ENCODE measurements at places on chromosomes 11 and 22.
A peak's percentile ranks its signal among the peaks of the same experiment; 100 is the strongest.

GRCh38 chr11:47461876-47462275, 12.9 kb upstream of the RAPSN start:
- no peak for DNase-seq

- no peak for DNase-seq
Measured at GRCh38 chr11:78641541-78641940, 66.9 kb upstream of the NARS2 start.

DNA sequence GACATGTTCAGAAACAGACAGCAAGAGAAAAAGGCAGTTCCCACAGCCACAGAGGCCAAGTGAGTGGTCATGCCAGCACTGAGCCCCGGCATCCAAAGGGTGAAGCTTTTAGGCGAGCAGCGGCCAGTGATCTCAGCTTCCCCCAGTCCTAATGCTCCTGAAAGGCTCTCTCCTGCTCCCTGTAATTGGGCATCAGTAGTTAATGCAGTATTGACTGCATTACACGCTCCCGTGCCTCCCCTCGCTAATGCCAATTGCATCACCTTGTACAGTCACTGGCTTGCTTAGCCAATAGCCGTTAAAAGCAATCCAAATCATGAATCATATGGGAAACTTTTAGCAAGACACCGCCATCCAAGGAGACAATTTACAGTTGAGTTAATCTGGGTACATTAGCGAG, 4.9 kb downstream of the LMO1 start:
- DNase-seq = no peak

DNA sequence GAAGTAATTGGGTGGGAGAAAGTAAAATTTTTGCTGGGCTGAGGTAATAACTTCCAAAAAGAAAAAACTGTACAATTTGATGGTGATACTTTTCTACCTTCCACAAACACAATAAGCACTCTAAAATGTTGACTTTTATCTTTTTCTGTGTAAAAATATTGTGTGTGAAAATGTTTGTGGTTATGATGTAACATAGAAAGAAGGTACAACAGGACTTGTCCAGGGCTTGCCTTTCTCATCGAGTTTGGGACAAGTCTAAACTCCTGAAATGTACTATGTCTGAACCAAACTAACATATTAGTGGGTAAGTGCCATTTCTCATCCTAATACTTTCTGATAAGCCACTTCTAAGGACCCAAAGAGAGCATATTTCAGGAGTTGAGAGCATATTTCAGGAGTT, 174.2 kb upstream of the PDGFD start:
- DNase-seq = peak; percentile 8

- DNase-seq = no peak
Measured at GRCh38 chr22:37546437-37547250, 13.6 kb upstream of the CDC42EP1 start.

DNA sequence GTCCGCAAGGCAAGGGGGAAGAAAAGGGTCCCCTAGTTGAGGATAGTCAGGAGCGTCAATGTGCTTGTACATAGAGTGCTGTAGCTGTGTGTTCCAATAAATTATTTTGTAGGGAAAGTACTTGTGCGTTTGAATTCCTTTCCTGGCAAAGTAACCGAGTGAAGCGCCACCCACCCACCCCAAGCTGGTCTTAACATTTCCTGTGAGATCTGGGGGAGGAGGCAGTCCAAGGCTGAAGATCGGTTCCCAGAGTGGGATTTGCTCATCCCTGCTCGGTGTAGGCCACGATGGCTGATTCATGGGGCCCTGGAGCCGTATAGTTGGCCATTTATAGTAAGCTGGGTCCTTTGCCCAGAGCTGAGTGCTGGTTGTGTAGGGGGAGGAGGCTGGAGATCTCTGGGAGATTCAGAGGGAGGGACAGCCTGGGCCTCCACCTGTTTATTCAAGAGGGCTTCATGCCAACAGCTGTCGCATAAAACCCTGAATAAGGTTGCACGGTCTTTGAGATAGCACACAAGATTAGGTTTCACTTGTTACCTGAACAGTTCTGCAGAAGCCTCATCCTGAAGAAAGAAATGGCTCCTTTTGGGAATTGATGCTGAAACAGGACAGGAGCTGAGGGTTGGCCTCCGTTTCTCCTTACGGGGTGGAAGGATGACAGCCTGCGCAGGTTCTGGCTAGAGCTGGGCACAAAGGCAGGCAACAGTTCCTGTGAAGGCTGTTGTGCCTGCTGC, 2.4 kb downstream of the ATF4 start:
- no peak for DNase-seq

- no peak for DNase-seq
Measured at GRCh38 chr11:104036588-104036987, at the start of gene DDI1. Gene DDI1, plus strand, starts transcription at chr11:104036640. Its CDS starts 183 bp downstream, at chr11:104036823.

DNA sequence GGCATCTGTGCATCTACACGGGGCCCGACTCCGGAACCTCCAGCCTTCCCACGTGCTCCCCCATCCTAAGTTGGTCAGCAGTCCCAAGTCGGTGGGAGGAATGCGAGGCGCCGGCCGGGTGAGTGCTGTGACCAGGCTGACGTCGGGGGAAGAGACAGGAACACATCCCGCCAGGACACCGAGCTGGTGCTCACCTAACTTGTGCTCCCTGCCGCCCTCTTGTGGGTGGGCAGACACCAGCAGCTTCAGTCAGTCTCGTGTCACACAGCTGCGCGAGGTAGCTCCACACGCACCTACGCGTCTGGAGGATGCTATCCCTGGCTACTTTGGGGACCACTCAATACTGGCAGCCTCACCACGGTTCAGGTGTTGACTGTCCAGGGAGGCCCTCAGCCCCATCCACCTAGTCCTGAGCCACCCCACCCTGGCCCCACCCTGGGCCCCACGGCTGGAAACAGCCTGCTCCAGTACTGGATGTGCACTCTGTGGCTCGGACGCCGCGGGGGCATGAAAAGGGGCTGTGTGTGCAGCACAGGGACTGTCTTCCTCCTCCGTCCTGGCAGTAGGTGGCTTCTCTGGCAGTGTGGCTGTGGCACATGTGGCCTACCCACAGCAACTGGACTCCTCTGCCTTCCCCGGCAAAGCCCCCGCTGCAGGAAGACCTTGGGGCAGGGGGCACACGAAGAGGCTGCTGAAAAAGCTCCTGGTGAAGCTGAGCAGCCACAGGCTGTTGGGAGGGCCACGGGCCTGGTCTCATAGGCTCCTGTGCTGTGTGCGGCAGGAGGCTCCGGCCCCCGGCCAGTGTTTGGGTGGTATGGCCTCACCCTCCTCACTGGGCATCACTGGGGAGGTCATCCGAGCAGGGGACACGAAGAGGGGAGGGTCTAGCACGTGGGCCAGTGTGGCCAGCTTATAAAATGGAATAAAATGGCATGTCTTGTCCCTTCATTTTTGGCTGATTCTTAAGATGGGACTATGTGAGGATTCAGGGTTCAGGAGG, 11.2 kb upstream of the BID start:
- peak; percentile 69 for DNase-seq

GRCh38 chr11:16080688-16081381, 275.5 kb downstream of the SOX6 start:
- no peak for DNase-seq

- no peak for DNase-seq
Measured at GRCh38 chr22:29385748-29386147, 2.6 kb downstream of the AP1B1 start.

DNA sequence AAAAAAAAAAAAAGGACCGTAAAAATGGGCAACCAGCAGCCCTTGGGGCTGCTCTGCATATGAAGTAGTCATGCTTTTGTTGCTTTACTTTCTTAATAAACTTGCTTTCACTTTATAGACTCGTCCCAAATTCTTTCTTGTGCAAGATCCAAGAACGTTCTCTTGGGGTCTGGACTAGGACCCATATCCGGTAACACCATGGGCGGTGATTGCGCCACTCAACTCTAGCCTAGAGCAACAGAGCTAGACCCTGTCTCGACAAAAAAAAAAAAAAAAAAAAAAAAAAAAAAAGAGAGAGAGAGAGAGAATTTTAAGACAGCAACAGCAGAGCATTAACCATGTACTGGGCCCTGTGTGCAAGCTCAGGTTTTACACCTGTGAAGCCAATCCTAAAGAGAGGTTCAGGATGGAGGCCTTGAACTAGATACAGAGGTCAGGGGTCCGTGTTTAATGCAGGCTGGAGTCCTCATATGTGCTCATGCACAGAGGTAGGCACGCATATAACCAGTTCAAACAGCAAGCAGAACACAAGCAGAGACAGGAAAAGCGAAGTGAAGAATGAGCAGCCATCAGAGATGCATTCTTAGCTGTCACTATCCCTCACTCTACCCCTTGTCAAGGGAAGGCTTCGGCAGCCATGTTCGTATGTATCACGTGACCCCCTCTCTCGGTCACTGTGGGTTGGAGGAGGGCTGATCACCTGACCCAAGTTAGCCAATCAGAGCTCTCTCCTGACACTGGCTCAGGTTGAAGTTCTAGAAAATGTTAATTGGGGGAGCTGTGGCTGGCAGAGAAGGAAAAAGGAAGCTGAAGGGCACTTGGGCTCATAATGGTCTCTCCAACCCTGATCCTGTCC, 16.7 kb upstream of the SYT12 start:
- DNase-seq = peak; percentile 44

DNA sequence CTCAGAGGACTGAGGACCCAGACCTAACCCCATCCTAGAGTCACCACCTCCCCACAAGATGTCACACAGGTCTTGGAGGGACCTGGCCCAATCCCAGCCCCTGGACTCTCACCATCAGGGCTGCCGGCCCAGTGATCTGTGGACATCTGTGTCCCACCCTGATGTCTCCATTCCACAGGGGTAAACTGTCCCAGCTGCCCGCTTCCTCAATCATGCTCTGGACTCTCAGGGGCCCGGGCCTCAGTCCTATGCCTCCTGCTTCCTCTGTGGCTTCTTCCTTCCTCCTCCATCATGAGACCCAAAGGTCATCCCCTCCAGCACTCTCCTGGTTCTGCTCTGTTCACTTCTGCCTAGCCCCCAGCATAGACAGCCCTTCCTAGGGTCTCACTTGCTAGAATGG, 32.2 kb downstream of the ARAP1 start:
- DNase-seq = no peak

DNA sequence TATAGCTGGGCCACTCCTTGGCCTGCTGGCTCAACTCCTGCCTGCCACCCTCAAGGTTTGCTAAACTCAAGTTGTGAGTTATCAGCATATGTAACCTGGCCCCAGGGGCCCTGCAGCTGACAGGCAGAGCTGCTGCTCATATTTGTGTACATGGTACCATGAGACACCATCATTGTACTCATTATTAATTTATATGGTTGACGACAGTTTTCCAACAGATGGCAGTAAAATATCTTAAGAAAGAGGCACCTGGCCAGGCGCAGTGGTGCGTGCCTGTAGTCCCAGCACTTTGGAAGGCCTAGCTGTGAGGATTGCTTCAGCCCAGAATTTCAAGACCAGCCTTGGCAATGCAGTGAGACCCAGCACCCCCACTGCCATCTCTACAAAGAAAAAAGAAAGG, 11.4 kb upstream of the DENND5A start:
- DNase-seq = no peak

DNA sequence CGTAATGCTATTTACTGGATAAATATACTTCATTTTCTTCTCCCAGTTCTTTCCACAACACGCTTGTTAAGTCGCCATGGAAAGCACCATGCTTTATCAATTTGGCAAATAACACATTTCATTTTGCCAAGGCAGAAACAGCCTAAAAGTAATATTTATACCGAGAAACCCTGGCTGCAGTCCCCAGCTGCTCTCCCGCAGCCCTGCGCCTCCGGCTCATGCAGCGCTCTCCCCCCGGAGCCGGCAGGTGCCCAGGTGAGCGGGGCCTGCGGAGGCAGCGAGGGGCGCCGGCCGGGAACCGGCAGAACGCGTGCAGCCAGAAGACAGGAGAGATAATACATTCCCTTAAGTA, 681 bp upstream of the ARHGEF12 start:
- DNase-seq = no peak

GRCh38 chr11:10824888-10825287, 16.2 kb upstream of the EIF4G2 start:
- DNase-seq = no peak

DNA sequence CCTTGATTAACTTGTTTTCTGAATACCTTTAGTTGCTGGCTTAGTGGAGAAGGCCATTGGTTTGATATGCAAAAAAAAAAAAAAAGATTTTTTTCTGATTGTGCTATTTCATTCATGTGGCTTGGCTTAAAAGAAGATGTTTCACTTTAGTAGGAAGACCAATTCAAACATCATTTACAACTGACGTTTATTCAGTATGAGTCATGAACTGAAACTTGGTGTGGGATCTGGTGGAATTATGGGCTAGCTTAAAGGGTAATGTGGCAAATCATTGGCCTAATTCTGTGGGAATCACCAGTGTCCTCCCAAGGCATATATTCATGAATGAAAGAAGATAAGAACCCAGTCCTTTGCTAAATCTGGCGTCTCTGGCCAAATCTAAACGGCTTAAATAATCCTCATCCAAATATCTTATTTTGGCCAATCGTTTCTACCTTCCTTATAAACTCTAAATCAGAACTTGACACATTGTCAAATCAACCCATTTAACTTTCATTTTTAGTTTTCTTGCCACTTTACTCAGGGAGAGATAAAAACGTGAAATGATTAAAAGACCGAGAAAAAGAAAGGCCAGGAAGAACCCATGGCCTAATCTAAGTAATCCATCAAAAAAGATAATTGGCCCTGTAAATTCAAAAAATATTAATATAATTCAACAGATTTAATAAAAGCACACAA, 77.0 kb downstream of the DDIAS start:
- DNase-seq = peak; percentile 49

DNA sequence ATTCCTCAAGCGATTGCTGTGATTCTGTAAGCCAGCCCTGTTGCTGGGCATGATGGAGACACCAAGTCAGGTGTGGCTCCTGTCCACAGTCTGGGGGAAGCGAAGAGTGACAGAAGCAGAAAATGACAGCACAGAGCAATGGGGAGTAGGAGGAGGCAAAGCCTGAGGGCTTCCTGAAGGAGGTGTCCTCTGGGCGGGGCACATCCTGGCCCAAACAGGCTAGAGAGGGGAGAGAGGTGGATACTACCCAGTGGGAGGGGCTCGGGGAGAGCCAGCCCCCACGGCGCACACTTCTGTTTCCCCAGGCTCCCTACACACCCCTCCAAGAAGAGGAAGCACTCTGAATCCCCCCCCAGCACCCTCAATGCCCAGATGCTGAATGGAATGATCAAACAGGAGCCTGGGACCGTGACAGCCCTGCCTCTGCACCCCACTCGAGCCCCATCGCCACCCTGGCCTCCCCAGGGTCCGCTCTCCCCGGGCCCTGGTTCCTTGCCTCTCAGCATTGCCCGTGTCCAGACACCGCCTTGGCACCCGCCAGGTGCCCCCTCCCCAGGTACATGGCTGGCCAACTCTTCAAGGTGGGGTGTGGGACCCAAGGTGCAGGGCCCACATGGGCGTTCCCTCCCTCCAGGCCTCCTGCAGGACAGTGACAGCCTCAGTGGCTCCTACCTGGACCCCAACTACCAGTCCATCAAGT, 18.9 kb downstream of the MYRF start:
- DNase-seq = no peak
